ENCODE measurements at places on chromosomes 2 and 18. TPM values are rescaled to one million over a fixed set of nuclear protein-coding genes. Genes with fewer than 3 reads are reported as not detected.

Gene ORMDL1
- 34.6 TPM for total RNA-seq

Gene GALNT5
- total RNA-seq = not detected

DNA sequence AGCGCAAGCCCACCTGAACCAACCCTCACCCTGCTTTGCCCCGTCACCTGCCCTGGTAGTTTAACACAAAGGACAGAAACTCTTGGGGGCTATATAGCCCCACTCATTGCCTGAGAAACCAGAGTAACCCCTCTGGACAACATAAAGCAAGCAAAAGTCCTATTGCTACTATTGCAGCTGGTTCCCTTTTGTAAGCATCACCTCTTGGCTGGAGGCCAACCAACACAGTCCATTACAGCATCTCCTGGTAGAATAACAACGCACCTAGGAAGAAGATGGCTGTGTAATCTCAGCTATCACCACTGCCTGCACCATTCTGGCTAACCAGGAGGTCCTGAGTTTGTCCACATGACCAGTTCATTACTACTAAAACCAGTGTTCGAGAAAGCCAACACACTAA lies 36.4 kb downstream of the FLACC1 start:
- no peak for DNase-seq

DNA sequence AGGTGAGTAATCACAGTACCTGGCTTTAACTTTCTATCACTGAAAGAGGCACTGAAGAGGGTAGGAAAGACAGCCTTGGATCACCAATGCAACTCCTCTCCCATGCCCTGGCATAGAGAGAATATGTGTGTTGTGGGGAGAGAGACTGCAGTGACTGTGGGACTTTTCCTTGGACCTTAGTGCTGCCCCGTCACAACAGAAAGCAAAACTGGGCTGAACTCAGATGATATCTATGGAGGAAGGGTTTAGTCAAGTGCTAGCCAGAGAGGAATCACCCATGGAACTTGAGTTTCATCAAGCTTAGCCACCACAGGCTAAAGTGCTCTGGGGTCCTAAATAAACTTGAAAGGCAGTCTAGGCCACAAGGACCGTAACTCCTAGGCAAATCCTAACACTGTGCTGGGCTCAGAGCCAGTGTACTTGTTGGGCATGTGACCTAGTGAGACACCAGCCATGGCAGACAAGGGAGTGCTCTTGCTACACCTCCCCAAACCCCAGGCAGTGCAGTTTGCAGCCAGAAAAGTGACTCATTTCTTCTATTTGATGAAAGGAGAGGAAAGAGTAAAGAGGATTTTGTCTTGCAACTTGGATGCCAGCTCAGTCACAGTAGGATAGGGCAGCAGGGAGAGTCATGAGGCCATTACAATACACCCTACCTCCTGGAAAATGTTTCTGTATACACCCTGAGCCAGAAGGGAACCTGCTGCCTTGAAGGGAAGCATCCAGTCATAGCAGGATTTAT lies 105.8 kb upstream of the SPOPL start:
- DNase-seq = no peak
